ENCODE measurements at places on chromosomes 2 and 18.

DNA sequence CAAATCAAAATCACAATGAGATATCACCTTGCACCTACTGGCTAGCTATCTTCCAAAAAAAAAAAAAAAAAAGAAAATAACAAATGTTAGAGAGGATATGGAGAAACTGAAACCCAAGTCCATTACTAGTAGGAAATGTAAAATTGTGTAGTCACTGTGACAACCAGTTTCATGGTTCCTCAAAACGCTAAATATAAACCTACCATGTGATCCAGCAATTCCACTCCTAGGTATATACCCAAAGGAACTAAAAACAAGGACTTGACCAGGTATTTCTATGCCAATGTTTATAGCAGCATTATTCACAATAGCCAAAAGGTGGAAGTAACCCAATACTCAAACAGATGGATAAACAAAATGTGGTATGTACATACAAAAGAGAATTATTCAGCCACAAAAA, 11.7 kb upstream of the SCRN3 start:
- DNase-seq: no peak

GRCh38 chr2:164371916-164372315, 249.4 kb downstream of the GRB14 start:
- DNase-seq: no peak

GRCh38 chr2:8564475-8564874, 117.4 kb upstream of the ID2 start:
- DNase-seq: no peak

- no peak for DNase-seq
Observed at GRCh38 chr2:33531549-33532059, 55.2 kb downstream of the RASGRP3 start.

DNA sequence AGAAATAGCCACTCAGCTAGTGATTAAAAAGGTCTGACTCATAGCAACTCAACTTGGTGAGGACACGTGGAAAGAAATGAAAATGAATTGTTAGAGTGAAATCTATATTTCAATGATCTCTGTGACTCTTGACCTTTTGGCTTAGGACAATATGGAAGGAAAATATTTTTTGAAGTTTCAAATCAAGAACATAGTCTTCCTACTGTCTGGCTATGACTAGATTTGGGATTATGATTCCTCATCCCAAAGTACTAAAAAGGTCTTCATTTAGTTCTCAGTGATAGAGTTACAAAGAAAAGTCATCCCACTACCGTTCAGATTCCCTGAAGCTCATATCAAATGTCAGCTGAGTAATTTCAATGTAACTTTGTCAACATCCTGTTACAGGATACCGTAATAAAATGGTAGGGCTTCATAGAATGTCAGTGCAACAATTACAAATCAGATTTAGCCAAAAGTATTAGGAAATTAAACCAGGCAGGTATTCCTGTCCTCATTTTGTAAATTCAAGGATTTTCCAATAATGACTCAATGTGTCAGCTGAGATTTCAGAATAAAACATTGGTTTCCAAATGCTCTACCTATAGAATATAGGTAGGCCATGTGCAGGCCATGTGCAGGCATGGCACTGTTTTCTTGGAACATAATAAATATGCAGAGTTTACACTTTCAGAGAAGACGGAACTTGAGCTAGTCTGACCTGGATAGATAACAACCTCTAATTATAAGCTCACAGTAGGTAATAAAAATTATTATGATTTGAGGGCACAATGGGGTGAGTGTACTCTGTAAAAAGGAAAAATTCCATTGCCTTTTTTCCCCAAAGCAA, 36.0 kb downstream of the ANKRD29 start:
- no peak for DNase-seq

DNA sequence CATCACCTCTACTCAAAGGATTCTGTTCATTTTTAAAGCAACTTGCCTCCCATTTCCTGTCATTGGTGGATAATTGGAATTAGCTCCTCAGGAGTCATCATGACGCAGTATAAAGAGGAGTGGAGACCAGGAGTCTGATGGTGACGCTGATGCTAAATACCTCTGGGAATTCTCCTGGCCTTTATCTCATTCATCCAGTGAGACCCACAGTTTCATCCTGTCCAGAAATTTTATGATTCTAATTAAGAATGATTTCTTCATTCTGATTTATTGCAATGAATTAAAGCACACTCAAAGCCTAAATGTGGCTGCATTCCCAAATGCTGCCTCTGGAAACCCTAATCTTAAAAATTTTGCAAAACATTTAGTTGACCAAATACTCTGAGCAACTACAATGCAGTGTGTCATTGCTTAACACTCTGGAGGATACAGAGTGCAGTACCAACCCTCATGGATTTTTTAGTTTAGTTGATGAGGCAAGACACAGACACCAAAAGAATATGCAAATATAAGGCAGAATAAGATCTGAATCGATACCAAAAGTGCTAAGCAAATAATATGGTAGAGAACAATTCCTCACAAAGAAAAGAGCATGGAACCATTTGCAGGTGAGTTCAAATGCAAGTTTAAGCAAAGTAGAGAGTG, 236.2 kb downstream of the ETAA1 start:
- DNase-seq: no peak

DNA sequence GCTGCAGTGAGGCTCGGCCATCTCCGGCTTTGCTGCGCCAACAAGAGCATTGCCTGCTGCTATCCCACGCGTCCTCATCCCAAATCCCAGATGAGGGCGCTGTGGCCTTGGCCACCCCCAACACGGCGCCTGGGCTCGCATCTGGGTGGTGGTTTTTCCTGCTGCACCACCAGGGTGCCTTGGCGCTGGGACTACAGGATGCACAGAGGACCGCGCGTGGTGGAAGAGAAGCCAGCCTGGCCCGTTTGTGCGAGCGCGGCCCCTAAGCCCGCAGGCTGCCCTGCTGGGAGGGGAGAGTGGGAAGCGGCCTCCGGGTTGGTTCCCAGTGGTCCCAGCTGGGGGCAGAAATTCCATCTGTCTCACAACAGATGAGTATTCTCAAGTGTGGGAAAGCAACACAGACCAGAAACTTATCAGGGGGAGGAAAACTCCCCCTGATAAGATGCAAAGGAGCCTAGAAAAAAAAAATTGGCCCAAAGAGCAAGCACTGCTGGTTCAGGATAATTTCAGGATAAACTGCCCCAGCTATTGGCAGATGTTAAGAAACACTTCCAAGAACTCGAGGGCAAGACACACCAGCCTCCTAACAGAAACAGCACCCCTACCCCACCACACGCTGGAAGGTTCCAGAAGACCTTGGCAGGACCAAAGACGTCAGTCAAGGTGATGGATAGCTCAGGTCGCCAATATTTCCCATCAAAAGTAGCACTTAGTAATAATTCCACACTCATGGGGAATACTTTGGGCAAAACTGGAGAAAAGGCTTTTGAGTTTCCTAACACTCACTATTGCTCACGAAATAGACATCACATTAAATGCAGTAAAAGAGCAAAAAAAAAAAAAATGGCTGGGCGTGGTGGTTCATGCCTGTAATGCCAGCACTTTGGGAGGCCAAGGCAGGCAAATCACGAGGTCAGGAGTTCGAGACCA, 152.1 kb downstream of the PXDN start:
- DNase-seq: peak; percentile 84

- DNase-seq: no peak
Observed at GRCh38 chr18:21331065-21331464, 89.0 kb downstream of the GREB1L start.

GRCh38 chr2:36545871-36546416, 52.0 kb downstream of the FEZ2 start:
- DNase-seq: no peak

GRCh38 chr2:47631792-47632398, 151.1 kb upstream of the MSH6 start:
- no peak for DNase-seq

GRCh38 chr18:36440614-36441013, 143.1 kb downstream of the FHOD3 start:
- DNase-seq: no peak

- no peak for DNase-seq
Observed at GRCh38 chr2:29660201-29660600, 261.2 kb downstream of the ALK start.

DNA sequence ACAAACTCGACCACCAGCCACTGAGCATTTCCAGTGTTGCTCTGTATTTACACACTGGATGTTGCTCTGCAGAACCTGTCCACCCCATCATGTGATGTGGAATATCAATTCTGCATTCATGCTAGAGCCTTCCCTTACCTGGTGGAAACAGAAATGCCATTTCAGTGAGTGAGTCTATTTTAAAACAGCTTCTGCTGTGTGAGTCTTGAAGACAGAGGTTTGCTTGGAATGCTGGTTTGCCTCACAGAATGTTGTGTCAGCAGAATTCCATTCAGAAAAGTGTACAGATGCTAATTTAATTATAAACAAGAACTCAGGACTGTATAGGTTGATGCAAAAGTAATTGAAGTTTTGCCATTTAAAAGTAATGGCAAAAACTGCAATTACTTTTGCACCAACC, 118.3 kb downstream of the MAP3K20 start:
- no peak for DNase-seq

DNA sequence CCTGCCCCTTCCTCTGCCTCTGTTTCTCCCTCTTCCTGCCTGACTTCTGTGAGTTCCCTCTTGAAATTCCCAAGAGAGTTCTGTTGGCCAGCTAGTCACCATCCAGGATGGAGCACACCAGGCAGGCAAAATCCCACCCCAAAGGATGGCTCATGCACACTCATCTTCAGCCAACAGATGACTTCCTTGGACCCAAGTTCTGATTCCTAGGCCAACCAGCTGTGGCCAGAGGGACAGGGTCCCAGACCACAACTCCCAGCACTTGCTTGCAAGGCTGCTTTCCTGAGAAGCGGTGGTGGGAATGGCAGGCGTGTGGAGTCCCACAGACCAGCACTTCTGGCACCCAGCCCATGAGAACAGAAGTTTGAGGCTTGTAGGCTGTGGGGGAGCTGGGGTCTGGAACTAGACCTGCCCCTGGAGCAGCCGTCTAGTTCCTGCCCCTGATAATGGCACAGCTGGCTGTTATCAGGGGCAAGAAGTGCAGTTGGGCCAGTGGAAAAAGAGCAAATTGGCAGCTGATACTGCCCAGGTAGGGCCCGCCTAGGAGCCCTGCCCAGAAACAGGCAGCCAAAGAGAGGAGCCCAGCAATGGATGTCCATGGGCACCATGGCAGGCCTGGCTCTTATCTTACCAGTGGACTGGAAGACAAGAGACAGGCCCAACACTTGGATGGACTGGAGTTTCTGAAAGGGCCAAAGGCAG, 56.7 kb downstream of the CYP26B1 start:
- DNase-seq: no peak

- DNase-seq: peak; percentile 64
Observed at GRCh38 chr2:174326161-174327020, 8.4 kb upstream of the SP9 start.

DNA sequence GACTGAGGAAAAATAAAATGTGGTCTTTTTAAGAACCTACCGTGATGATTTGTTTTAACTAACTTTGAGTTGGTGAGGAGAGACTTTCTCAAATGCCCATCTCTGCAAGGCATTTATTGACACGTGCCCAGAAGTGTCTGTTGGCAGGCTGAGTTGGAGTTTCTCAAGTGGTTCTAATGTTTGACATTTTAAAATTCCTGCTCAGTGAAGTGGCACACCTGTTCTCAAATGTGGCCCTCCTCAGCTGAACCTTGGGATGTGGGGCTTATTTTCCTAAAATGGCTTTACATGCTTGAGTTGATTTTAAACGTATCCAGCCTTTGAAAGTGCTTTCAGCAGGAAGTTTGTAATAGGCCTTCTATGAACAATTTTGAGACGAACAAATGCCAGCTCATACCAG, 876 bp upstream of the CAVIN2 start:
- no peak for DNase-seq

DNA sequence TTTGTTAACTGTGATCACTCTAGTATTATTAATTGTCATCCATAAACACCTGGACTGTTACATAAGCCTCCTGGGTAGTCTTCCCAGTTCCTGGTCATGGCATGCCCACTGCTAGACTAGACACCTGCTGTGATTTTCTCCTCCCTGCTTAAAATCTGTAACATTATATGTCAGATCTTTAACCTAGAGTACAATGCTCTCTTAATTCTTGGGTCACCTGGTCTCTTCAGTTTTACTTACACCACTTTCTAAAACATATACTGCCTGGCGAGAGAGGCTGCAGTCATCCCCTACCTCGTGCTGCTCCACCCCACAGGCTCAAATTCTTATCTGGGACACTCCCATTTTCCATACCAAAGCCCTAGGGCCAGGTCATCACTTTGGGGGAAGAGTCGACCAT, 161.3 kb downstream of the CDH2 start:
- no peak for DNase-seq

DNA sequence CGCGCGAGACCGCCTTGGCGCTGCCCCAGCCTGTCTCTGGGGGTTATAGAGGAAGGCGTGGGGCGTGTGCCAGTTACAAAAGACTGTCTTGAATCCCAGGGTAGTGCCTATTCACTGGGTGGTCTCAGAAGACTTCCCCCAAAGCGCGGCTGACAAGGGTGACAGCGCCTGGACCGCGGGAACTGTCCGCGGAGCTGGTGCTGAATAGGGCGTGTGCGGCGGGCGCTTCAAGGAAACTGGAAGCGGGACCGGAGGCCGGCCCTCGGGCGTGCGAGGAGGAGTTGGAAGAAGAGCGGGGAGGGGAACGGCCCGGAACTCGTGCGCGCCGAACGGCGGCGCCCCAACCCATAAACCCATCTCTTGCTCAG, 2.3 kb downstream of the EGR4 start:
- DNase-seq: peak; percentile 91

- DNase-seq: no peak
Observed at GRCh38 chr2:214737188-214737587, 72.3 kb downstream of the BARD1 start.

DNA sequence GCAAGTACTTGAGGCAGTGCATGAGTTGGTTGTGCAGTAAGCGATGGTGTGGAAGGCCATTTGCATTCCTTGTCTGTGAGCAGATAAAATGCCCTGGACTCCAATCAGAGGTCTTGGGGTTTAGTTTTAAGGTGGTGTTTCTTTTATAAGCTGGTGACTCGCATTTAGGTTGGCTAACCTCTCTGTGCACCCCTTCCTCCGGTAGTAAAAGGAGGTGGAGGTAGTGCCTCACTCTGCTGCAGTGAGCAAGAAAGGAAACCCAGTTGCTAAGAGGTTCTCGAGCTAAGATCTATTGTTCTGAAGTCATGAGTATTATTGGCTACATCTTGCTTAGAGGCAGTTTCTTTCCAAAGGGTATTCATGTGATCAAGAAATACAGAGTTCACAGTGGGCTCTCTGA, 74.3 kb upstream of the EML6 start:
- DNase-seq: no peak

GRCh38 chr2:39837856-39838453, 58.9 kb upstream of the THUMPD2 start:
- DNase-seq: no peak

GRCh38 chr18:62663731-62664336, 51.5 kb upstream of the PHLPP1 start:
- no peak for DNase-seq

GRCh38 chr2:70777450-70777849, 9.4 kb upstream of the ADD2 start:
- DNase-seq: no peak

DNA sequence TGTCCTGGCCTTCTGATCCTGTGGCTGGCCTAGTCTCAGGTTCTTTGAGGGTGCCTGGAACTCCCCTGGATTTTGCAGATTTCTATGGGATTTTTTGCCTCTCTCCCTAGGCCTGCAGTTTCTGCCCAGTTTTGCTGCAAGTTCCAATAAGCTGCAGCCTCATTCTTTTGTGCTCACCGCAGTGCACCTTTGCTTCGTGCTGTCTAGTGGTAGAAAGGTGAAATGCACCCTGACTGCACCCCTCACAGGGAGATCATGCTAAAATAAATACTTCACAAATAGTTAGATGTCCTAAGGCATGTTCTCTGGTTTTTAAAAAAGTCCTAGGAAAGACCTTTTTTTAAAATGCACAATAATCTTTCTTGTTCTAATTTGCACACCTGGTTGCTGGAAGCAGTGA, 72.5 kb downstream of the GNAL start:
- no peak for DNase-seq

GRCh38 chr2:240512109-240512485, 45.7 kb downstream of the ANKMY1 start:
- DNase-seq: no peak

Data from ecto neural progenitor cell (in vitro differentiated cells).